Fibroblast of pulmonary artery (primary cell): ENCODE measurements at places on chromosomes 1 and 21.
A peak's percentile ranks its signal among the peaks of the same experiment; 100 is the strongest.

DNA sequence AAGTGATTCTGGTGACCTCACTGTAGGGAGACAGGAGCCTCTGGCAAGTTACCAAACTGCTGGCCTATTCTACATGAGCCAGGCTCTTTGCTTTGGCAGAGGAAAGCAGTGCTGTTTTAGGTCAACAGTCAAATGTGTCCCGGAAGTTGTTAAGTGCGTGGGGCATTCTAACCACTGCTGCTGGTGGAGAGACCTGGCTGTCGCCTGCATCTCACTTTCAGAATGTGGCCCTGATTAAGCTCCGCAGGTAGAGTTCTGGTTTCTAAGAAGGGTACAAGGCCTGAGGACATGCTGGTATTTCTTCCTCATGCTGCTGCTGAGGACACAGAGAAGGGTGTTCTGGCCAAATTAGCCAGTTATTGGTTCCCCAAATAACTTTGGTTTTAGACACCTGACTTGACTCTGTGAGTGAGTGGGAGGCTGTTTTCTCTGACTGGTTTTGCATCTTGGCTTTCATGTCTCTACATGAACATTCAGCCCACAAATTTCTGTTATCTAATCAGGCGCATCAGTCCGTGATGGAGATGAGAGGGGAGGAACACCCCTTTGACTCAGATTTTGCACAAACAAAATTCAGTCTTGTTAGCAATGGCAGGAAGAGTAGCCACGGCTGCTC lies 120.8 kb downstream of the LMO4 start:
- DNase-seq, result peak; percentile 24

DNA sequence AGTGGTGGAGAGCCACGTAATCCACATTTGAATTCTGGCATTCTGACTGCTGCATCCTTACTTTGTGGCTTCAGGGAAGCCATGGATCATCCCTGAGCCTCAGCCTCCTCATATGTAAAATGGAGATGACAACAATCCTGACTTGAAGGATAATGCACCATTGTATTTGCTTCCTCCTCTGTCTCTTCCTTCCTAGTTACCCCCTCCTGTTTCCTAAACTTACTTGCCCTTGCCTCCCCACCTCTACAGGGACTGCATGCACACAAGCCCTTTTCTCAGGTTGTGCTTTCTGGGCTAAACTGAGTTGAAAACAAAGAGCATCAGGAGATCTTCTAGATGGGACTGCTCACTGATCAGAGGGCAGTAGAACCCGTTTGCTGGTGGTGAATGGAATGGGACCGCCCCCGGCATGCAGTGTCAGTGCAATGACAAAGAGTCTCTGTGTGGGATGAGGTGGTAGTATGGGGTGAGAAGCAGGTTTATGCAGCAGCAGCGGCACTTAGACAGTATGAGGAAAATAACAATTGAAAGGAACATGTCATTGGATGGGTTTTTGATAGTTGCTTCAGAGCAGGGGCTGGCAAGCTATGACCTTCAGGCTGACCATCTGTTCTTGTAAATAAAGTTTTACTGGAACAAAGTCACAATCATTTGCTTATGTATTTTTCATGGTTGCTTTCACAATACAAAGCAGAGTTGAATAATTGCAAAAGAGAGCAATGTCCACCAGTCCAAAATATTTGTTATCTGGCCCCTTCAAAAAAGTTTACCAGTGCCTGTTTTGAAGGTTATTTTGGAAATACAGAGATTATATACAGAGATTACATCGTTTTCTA lies 6.1 kb upstream of the ADAMTS1 start:
- no peak for DNase-seq

DNA sequence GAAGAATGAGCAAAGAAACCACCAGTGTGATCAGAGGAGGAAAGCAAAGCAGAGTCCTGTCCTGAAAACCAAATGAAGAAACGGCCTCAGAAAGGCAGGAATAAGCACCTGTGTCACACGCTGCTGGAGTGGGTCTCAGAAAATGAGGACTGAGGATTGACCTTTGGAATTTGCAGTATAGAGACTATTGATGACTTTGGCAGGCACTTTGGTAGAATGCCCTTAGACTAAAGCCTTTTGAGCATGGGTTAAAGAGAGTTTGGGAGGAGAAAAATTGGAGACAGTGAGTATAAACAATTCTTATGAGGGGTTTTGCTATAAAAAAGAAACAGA lies 43.2 kb downstream of the HENMT1 start:
- no peak for DNase-seq

DNA sequence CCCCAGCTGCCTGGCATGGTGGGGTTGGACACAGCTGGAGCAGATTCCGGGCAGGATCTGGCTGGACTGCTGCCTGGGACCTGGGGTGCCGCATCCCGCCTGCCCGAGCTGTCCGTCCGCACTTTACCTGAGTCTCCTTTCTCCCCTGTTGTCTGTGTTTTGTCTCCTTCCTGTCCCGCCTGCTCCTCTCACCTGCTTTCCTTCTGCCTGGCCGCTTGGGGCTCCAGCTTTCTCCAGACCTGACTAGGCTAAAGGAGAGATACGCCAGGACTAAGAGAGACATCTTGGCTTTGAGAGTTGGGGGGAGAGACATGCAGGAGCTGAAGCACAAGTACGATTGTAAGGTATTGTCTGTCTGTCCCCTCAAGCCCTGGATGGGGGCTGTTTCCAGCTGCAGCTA lies 73.3 kb downstream of the ARHGEF10L start:
- no peak for DNase-seq

- no peak for DNase-seq
These were observed 21.6 kb upstream of the TRIM45 start for GRCh38 chr1:117143172-117143571.

- no peak for DNase-seq
These were observed 32.3 kb downstream of the SYF2 start for GRCh38 chr1:25199819-25200620.
